Small intestine (tissue), 16 donors: ENCODE measurements at places on chromosomes 12 and 14. TPM values are rescaled to one million over a fixed set of nuclear protein-coding genes. Genes with fewer than 3 reads are reported as not detected.

TROAP gene
- not detected for polyA plus RNA-seq

DPPA3 gene
- not detected for polyA plus RNA-seq

GPR132 gene
- polyA plus RNA-seq = 0.81 TPM

IL23A gene
- polyA plus RNA-seq = 0.92 TPM

SLC6A13 gene
- 11.3 TPM for polyA plus RNA-seq

UNC119B gene
- polyA plus RNA-seq = 8.6 TPM

KRT3 gene
- polyA plus RNA-seq = not detected

CLEC9A gene
- 0.12 TPM for polyA plus RNA-seq

USP44 gene
- not detected for polyA plus RNA-seq

MAP1LC3B2 gene
- polyA plus RNA-seq = 1.6 TPM

VSIG10 gene
- 30.6 TPM for polyA plus RNA-seq

EPYC gene
- not detected for polyA plus RNA-seq

CEP83 gene
- 17.3 TPM for polyA plus RNA-seq

JAG2 gene
- 2.0 TPM for polyA plus RNA-seq

TAS2R20 gene
- not detected for polyA plus RNA-seq

MYO1H gene
- not detected for polyA plus RNA-seq
